ENCODE measurements at places on chromosomes 1 and 21.
A peak's percentile ranks its signal among the peaks of the same experiment; 100 is the strongest.

GRCh38 chr1:153206631-153207030 is 3.4 kb downstream of the LELP1 start:
- DNase-seq, result no peak

DNA sequence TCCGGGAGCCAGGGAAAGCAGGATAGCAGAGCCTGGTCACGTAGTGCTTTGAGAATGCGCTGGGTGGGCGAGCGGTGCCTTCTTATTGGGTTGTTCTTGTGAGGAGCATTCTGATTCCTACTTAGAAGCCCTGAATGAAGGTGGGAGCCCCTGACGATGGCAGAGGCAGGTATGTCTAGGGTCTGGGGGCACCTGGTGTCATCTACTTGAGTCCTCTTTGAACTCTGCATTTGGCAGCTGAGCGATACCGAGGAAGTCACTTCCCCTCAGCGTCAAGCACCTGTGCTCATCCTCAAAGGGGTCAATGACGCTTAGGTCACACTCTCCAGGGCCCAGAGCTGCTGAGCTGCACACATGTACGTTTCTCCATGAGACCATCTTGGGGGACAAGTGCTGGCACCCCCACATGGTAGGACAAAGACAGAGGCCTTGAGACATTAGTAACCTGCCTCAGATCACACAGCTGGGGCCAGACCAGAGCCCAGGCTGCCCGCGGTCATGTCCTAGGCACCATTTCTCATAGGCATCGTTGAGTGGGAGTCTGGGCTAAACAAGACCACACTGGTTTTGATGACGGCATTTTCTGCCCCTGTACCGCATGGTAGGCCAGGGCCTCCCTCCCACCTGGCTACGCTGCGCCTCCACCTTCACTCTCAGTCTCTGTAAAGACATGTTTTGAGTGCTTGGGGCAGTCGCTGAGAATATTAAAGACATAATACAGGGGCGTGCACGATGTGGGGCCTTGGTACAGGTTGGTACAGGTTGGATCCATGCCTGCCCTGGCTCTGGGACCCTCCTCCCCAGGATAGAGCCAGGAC is 69.1 kb upstream of the ABCG1 start:
- DNase-seq, result no peak

GRCh38 chr1:195082183-195082582 is 1526.1 kb downstream of the KCNT2 start:
- peak; percentile 64 for DNase-seq

GRCh38 chr21:10464975-10465374 is 56.4 kb upstream of the TPTE start:
- DNase-seq, result no peak

DNA sequence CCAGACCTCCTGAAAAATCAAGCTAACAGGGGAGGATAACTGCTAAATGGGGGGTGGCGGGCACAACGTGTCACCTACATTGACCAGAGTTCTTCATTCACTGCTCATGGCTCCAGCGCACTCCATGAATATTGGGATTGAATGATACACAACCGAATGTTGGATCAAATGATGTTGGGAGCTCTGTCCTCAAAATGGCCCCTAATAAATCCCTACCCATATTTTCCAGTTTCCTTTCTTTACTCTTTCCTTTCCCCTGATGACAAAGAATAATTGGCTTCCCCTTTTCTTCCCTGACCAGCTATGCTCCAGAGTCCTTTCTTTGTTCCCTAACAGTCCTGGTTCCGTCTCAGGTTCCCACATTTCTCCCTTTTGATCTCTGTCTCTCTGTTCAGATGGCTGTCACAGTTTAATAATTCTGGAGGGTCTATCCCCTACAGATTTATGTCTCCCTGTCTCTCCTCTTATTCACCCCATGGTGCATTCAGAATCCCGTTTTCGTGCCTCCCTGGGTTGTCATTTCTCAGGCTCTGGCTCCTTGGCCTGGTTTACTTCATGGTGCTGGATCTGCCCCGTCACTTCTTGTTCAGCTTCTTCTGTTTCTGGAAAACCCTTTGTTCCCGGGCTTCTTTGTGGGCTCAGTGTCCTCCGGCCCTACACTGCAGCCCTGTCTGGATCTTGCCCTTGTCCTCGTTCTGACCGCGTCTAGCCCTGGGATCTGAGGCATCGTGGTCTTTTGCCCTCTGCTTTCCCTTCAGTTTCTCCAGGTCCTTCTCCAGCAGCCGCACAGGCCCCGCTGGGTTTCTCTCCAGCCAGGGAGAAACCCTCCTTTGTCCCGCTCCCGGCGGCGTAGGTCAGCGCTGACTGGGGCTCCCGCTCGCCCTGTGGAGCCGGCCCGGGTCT is 78.3 kb downstream of the NDUFS5 start:
- no peak for DNase-seq

- DNase-seq, result no peak
Observed at GRCh38 chr1:107464827-107465226, 324.0 kb downstream of the NTNG1 start.

GRCh38 chr1:234751678-234752077 is 141.7 kb upstream of the IRF2BP2 start:
- no peak for DNase-seq

- no peak for DNase-seq
Observed at GRCh38 chr1:113760102-113761080, 1.1 kb upstream of the PHTF1 start.

DNA sequence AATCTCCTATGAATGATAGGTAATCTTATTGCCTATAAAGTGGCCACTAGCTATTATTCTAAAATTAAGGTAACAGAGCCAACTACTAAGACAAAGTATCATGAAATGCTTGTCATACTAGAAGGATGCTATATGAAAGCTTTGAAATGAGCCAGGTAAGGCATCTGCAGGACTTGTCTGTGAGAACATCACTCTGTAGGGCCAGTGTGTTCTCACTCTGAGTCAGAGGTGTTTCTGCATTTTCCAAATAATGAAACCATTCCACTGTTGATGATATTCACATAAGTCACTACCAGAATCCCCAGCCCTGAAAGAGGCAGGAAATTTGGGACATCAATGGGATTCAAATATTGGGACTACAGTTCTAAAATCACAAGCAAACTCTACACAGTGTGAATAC is 25.8 kb upstream of the GBP5 start:
- no peak for DNase-seq

DNA sequence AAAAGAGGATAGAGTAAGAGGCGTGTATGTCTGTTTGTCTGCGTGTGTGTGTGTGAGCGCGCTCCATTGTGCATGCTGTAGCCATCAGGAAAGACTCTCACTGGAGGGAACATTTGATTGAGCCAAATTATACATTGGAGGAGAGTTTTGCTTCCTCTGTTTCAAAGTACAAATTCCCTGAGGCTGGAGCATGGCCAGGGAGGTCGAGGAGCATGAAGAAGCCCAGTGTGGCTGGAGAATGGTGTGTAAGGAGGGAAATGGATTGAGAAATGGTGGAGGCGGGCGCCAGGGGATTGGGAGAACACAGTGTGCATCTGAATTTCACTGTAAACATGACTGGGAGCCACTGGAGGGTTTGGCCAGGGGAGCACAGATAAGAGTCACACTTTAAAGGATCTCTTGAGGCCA is 22.1 kb upstream of the EFNA1 start:
- DNase-seq, result no peak

DNA sequence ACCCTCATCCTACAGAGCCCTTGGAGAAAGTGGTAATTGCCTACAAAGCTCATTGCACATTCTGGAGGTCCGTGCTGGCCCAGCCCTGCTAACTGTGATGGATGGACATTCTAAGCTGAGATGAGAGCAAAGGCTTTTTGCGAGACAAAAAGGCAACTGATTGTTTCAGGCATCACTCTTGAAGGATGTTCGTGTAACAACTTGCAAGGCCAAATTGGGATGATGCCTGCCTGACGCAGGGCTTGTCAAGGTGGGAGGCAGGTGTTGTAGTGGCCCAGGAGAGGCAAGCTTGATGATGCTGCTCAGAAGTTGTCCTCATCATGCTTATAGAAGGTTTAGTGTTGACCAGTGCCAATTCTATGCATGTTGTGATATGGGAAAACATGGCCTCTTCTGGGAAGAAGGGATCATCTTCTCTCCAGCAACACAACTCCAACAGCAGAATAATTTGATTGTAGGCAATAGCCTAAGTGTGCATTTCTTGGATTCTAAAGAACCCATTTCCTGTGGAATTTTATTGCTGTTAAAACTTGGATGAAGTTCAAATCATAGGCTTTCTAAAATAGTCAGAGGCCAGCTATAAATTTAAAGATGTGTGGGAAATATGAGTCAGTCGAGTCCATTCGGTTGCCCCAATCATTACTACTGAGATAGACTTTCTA is 102.5 kb upstream of the COA6 start:
- no peak for DNase-seq

- DNase-seq, result no peak
Observed at GRCh38 chr1:45679123-45679522, 7.2 kb downstream of the GPBP1L1 start.

GRCh38 chr1:31460027-31460426 is 47.0 kb downstream of the SERINC2 start:
- DNase-seq, result no peak

DNA sequence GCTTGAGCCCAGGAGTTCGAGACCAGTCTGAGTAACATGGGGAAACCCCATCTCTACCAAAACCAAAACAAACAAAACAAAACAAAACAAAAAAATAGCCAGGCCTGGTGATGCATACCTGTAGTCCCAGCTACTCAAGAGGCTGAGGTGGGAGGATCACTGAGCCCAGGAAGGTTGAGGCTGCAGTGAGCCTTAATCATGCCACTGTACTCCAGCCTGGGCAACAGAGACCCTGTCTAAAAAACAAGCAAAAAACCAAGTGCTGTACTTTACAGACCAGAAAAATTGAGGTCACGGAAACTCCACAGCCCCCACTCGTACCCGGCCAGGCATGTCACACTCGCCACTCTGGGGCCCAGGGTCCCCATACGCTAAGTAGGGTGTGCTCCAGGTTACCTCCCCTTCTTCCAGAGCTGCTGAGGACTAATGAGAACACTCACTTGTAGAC is 22.9 kb downstream of the ATP2B4 start:
- no peak for DNase-seq

DNA sequence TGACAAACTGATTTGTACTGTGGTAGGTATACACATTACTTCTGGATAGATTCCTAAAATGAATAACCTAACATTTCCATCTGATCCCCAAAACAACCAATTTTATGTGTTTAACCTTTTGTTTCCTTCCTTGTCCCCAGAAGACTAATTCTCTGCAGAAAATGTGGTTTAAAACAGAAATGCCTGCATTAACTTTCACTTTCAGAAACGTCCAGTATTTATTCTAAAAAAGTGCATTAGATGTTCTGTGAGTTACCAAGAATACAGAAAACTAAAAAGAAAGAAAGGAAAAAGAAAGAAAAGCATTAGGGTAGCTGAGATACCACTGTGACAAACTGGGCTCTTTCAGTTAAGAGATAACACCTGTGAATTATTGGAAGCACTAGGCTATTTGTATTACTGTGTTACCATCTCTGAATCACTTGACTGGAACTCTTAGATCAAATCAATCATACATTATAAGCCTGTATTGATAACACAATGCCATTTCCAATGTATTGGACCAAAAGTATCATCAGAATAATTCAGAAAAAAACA is 177.7 kb downstream of the NCAM2 start:
- DNase-seq, result no peak

GRCh38 chr21:41993744-41994143 is 16.4 kb downstream of the ZBTB21 start:
- peak; percentile 90 for DNase-seq

DNA sequence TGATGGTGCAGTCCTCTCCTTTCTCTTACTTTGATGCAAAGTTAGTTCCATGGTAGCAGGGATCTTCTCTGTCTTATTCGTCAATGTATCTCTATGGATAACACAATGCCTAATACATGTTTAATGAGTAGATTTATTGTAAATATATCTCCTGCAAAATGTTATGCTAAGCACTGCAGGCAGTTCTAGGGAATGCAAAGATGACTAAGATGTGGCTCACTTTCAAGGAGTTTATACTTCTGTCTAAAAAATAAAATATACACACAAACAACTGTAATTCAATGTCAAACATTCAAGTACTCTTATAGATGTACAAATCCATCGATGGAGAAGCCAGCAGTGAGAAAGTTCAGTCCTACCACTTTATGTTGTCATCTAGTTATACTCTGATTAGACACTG is 194.3 kb downstream of the KCTD3 start:
- DNase-seq, result no peak

- peak; percentile 67 for DNase-seq
Observed at GRCh38 chr1:203520315-203520714, 26.4 kb downstream of the OPTC start.

- DNase-seq, result no peak
Observed at GRCh38 chr1:87182611-87183010, 146.1 kb upstream of the LMO4 start.

DNA sequence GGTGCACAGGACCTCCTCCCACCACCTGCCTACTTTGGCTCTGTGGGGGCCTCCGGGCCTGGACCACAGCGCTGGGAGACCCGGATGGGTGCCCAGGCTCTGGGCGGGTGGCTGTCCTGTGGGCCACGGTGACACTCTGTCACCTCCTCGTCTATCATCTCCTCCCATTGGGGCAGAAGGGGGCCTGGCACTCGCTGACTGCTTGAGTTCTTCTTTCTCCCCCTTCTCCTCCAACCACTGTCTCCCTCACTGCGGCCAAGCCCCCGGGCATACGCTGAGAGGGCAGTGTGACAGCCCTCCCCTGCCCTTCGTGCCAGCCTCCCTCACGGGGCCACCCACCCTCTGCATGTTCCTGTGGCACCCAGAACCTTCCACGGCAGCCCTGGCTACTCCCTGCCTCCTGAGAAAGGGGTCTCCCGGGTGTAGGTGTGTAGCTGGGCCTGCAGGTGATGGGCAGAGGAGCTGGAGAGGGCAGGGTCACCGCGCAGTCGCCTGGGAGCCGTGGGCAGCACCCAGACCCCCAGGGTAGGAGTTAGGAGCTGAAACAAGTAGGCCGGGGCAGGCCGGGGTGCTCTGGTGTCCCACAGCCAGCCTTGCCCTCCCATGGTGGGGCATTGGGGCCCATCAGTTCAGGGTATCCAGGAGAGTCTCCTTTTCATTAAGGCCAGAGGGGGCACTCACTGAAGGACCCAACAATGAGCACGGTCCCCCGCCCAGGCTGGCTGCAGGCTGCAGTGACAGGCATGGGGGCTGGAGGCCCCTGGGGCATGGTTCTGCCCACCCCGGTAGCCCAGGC is 9.2 kb upstream of the ARF1 start:
- no peak for DNase-seq

GRCh38 chr1:182587093-182587492 is 2.0 kb downstream of the RNASEL start:
- no peak for DNase-seq

DNA sequence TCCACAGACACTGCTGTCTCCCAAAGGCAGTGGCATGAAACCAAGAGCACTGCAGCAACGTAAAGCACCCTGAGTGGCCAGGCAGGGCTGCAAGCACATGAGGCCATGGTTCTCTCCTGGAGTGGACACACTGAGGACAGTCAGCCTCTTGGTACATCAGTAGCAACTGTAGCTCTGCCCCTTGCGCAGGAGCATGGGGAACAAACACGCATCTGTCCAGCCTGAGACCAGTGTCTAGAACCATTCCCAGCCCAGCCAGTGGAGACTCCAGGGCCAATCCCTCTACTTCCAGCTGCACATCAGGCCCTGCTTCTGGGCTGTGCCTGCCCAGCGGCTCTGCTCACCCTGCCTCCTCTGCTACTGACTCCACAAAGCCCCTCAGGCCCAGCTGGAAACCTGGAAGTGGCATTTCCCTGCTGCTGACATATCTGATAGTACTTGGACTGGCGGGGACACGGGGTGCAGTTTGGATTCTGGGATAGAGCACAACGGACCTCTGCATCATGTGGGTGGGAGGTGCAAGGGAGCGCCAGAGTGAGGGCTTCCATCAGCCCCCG is 49.0 kb downstream of the TOR1AIP2 start:
- no peak for DNase-seq

GRCh38 chr1:205325334-205325884 is 3.9 kb upstream of the NUAK2 start:
- DNase-seq, result peak; percentile 75

GRCh38 chr1:108028841-108029388 is 63.9 kb upstream of the VAV3 start:
- DNase-seq, result no peak

All from fibroblast of skin of abdomen (primary cell).